ENCODE measurements at places on chromosomes 1 and 21.

GRCh38 chr1:66069976-66070876 is 277.5 kb downstream of the PDE4B start:
- no peak for DNase-seq

- no peak for DNase-seq
Measured at GRCh38 chr1:235650341-235651169, 971 bp upstream of the GNG4 start.

GRCh38 chr1:90964444-90965035 is 57.3 kb downstream of the ZNF644 start:
- DNase-seq, result no peak

DNA sequence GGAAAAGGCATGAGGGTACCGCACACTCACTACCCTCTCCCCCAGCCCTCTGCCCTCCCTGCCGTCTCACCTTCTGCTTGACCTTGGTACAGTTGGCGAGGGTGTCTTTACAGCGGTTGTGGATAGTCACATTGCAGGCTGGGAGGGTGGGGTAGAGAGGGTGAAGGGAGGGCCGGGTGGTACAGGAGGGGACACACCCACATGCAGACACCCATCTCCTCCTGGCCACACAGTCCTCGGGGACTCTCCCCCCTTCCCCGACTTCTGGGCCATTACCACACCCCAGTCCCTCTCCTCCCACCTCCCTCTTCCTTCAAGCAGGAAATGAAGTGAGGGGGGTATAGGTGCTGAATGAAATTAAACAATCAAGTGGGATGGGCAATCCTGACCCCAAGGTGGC is 11.6 kb downstream of the ARHGEF2 start:
- no peak for DNase-seq

DNA sequence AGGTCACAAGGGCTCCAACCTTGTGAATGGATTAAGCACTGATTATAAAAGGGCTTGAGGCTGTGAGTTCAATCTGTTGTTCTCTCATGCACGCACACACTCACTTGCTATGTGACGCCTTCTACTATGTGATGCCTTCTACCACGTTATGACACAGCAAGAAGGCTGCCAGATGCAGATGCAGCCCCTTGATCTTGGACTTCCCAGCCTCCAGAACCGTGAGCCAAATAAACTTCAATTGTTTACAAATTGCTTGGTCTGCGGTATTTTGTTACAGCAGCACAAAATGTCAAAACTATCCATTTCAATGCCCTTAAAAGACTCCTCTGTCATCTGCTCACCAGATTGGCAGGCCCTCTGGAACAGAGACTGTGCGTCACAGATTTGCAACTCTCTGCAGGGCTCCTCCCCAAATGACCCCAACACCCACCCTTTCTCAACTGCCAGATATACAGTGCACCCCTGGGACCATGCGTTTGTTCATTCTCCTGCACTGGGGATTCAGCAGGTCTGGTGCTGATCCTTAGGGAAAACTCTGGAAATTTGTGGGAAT is 47.8 kb upstream of the KANK4 start:
- DNase-seq, result no peak

DNA sequence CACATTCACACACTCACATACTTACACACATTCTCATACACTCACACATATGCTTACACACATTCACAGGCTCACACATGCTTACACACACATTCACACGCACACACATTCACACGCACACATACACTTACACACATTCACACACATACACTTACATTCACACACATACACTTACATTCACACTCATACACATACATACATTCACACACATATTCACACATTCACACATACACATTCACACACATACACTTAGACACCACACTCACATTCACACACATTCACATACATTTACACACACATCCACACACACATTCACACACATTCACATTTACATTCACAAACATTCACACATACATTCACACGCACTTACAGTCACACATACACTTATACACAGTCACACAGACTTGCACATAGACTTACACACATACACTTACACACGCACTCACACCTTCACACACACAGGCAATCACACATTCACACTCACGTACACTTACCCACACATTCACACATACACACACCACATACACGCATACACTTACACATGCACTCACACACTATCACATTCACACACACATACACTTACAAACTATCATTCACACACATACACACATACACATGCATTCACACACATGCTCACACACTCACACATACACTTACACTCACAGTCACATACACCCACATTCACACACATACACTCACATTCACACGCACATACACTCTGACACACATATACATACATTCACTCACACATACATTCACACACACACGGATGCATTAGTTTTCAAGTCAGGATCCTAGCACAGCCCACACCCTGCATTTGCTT is 16.8 kb downstream of the PDE9A start:
- DNase-seq, result no peak

DNA sequence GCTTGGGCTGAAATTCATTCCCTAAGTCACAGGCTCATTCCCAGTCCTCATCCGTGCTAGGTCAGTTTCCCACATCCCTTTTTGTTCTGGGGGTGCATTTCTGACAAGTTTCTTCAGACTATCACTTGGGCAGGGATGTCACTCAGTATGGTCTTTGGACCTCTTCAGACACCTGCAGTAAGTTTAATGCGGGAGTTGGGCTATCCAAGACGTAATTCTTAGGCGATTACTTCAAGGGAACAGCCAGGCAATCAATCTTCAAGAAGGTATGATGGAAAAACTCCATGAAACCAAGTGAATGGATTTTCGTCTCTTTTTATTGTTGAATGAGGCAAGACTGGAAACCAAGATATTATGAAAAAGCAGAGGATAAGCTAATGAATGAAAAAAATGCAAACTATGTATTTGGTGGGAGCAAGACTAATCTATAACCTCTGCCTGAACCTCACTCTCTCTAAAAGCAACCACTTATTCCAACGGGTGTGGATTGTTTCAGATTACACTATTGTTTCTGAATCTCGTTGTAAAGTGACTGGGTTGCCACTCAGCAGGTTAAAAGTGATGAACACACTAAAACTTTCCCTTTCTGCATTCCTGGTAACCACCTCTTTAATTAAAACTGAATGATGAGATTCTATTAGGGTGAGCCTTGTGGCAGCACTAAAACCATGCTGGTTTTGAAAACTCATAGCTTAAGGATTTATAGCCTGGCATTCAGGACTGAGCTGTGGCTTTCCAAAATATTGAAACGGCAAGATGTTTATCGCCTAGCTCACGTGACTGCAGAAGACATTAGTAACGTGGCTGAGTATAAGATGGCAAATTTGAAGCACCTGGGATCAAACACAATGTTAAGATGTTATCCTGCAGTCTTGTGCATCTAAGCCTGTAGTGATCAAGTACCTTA is 1.1 kb downstream of the RASAL2 start:
- DNase-seq, result no peak

All from stimulated activated CD8-positive, alpha-beta memory T cell treated with anti-CD3 and anti-CD28 coated beads, Interleukin-2, amount 100 ng/mL, for 1 hour (primary cell).